ENCODE measurements at places on chromosomes 16 and 17.
A peak's percentile ranks its signal among the peaks of the same experiment; 100 is the strongest.

- no peak for DNase-seq
Observed at GRCh38 chr16:50737420-50737959, 4.4 kb upstream of the CYLD start.

DNA sequence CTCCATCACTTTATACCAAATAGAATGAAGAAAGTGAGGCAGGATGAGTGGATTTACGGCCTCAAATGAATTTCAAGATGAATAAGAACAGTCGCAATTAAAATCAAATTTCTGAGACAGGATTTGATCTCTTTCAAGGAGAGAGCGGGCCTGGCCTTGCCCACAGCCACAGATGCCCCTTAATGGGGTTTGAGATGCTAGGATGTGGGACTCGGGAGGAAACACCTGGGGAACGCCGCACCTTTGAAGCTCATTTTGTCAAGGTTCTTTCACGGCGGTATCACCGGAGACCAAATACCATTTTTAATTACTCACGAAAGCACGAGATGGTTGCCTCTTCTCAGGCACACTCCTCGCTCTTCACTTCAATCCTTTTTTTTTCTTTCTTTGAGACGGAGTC lies 178.1 kb upstream of the SDK2 start:
- DNase-seq = no peak

DNA sequence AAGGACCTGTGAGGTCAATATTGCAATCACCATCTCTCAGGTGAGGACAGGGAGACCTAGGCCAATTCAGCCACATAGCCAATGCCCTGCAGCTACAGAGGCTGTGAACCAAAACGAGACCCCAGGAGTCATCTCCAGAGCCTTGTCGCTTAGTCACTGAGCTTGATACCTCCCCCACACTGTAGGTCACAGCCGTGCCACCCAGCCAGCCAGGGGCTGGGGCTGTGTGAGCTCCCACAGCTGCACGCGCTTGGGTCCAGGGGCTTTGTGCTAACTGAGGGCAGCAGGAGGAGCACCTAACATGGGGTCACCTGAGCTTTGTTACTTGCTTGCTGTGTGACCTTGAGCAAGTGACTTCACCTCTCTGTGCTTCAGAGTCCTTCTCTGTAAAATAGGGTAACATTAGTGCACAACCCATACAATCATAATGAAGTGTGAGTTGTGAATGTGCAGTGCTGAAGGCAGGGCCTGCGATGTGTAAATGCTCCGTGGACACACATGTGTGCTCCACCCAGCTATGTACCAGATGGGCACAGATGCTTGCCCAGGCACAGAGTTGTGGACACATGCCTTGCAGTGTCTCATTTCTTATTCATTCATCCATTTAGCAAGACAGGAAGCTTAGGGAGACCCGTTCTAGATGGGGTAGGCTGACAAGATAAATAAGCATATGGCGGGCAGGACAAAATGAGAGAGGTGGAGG lies 25.9 kb downstream of the SBK1 start:
- no peak for DNase-seq

DNA sequence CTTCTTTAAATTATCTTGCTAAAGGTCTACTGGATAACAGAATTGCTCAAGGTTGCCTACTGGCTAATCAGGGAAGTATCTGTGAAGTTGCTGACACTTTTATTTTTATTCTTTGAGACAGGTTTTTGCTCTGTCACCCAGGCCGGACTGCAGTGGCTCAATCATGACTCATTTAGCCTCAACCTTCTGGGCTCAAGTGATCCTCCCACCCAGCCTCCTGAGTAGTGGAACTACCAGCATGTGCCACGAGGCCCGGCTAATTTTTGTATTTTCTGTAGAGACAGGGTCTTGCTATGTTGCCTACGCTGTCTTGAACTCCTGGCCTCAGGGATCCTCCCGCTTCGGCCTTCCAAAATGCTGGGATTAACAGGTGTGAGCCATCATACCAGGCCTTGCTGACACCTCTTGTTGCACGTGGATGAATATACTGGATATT lies 43.1 kb downstream of the GLG1 start:
- no peak for DNase-seq

DNA sequence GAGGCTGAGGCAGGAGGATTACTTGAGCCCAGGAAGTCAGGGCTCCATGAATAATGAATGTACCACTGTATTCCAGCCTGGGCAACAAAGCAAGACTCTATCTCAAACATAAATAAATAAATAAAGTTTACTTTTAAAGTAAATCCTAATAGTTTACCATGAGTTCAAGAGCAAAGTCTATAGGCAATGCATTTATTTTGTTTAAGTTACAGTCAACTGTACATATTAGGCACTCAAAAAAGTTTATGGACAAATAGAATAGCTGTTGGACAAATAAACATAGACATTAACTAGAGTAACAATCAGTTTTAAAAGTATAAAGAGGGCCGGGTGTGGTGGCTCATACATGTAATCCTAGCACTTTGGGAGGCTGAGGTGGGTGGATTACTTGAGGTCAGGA lies 3.7 kb upstream of the AARSD1 start:
- DNase-seq = no peak

DNA sequence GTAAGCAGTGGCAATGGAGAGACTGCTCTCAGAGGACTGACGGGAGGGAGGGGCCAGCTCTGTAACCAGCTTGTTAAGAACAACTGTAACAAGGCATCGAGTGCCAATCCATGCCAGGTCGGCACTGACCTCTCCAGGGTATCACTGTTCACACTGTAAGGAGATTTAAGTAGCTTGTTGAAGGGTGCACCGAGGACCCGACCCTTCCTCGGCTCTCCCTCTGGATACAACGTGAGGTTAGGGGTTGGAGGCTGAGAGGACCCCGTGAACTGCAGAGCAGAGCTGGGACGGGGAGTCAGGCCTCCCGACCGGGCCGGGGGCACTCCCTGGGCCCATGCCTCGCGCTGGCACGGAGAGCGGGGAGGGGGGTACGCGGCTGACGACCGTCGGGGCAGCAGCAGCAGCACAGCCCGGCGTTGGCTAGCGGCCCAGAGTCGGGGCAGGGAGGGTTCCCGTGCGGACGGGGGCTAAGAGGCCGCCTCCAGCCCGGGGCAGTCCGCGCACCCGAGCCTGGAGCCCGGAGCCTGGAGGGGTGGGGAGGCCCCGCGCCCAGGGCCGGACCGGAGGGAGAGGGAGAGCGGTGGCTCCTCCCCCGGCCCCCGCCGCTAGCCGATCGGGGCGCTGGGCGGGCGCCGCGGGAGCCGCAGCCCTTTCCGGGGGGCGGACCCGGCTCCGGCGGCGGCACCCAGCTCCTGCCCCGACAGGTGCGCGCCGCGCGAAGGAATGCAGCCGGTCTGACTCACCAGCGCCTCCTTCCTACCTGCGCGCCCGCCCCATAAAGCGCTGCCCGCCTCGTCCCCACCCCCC lies at the start of gene ITGB4:
Gene ITGB4, plus strand, starts transcription at position 804 of the 807 bp plus-strand sequence. CDS start 3,245 bp downstream, outside the sequence.
- DNase-seq = peak; percentile 44

DNA sequence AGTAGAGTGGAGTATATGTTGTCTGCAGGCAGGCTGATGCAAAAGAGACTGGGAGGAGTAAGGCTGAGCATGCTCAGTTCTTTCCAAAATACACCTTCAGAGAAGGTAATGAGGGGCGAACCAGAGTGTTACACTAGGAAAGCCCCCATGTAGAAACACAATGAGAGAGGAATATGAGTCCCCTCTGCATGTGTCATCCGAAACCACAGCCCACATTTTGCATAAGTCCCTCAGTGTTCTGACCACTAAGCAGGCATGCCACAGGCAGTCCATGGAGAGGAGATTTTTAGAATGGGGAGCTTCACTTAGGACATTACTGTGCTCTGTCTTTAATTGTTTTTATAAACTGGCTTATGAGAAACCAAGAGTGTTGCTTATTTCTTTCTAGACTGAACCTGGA lies 32.0 kb downstream of the SLC6A2 start:
- no peak for DNase-seq

GRCh38 chr17:43389046-43389947 lies 9.5 kb upstream of the ARL4D start:
- no peak for DNase-seq

GRCh38 chr17:44199553-44200477 lies at the start of gene ATXN7L3:
ATXN7L3 (minus strand) TSS chr17:44199884; CDS start chr17:44198070, 1,814 bp downstream.
- peak; percentile 94 for DNase-seq

- no peak for DNase-seq
Observed at GRCh38 chr16:363766-364490, 6.4 kb downstream of the MRPL28 start.

- no peak for DNase-seq
Observed at GRCh38 chr16:75341564-75342307, 90.3 kb upstream of the BCAR1 start.

GRCh38 chr17:41868568-41868967 lies 3.3 kb upstream of the KLHL11 start:
- no peak for DNase-seq
